ENCODE measurements at places on chromosomes 6 and 20. TPM values are rescaled to one million over a fixed set of nuclear protein-coding genes. Genes with fewer than 3 reads are reported as not detected.

The FRK gene
- polyA plus RNA-seq = 0.10 TPM

The CENPW gene
- polyA plus RNA-seq = 6.2 TPM

The ZNF341 gene
- polyA plus RNA-seq = 3.0 TPM

The PLA2G7 gene
- polyA plus RNA-seq = 0.03 TPM

- no peak overlapping the region for H3K27ac ChIP-seq
- H3K36me3 ChIP-seq = no peaks in the 10 kb centered on the region
These were observed 799.5 kb downstream of the QKI start for GRCh38 chr6:164214066-164214465.

GRCh38 chr20:50260479-50261221, 70.0 kb downstream of the CEBPB start:
- no peaks in the 10 kb centered on the region for H3K27me3 ChIP-seq
- no peak overlapping the region for H3K4me3 ChIP-seq
- DNase-seq = no peak
- no peaks in the 10 kb centered on the region for H3K4me1 ChIP-seq

GRCh38 chr20:6663751-6664388, 103.6 kb upstream of the BMP2 start:
- H3K4me1 ChIP-seq = no peaks in the 10 kb centered on the region
- no peaks in the 10 kb centered on the region for H3K36me3 ChIP-seq
- no peak overlapping the region for H3K27ac ChIP-seq
